ENCODE measurements at places on chromosomes 6 and 20.

- no peak for DNase-seq
Measured at GRCh38 chr6:108302386-108302785, 7.5 kb downstream of the AFG1L start.

GRCh38 chr6:31401403-31401802 lies 2.0 kb upstream of the MICA start:
- no peak for DNase-seq

DNA sequence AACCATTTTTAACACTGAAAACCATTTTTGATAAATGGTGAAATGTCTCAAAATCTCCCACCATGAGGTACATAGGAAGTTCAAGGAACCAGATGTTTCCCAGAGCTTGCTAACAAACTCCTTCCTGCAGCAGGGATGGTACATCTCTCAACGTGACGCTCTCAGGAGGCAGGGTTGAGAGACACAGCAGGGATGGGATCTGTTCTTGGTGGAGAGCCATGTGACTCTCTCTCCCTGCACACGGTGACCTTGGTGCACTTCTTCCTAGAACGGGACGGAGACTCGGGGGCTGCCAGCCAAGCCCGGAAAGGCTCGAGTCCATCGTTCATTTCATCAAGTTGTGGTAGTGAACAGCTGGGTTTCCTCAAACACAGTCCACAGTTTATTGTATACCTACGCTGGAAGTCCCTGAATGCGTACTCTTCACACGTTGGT lies 94.2 kb downstream of the FAM50B start:
- no peak for DNase-seq

DNA sequence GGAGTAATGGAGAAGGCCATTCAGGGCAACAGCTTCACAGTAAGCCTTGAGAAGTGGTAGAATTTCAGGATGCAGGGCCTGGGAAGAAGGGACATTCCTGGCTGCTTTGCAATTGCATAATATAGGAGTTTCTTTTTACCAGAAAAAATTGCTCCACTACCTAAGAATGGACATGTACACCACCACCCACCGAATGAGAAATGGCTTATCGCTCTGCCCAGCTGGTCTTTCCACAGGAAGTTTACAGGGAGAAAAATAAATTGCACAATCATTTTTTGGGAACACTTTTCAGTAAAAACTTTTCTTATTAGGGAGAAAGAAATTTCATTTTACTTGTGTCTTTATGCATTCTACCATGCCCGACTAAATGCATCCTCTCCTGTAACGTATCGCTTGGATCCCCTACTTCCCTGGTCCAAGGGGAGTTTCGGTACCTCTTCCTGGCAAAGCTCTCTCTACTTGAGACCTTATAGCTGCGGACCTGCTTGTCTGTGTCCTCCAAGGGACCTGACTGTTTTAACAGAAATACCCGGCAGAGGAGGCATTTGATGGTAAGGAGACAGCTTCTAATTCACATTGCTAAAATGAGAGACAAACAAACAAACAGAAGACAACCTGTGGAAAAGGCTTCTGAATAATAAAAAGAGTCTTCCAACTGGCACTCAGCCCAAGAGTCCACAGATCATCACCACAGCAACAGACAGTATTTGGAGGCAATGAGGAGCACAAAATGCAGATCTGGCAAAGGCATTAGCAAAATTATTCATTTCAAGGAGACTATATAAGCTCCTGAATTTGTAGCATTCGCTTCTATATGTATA lies 54.2 kb downstream of the MAP3K5 start:
- DNase-seq = no peak

DNA sequence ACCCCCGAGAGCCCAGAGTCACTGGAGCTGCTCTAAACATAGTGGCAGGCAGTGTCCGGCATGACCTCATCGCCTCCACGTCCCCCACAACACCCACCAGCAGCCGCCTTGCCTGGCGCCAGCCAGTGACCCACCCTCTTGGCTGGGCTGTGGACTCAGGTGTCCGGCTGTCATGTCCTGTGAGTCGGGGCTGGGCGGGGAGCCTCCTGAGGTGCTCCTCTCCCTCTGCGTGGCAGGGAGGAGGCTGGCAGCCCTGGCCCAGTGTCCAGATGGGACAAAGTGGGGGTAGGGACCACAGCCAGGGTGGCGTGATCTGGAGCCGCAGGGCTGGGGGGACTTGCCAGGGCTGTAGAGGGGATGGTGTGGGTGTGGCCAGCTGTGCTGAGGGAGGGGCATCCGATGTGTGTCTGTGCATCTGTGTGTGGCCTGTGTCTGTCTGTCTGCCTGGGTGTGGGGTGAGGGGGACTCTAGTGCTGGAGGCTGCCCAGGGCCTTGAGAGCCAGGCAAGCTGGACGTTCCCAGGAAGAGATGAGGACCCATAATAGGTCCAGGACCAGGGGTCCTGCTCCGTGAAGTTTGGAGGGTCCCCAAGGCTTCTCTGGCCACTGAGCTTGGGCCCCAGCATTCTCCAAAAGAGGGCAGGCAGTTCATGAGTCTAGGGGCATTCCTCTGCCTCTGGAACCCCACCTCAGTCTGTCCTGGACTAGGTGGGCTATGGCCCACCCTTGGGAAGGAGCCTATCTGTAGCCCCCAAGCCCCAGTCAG lies 2.3 kb upstream of the SOX18 start:
- DNase-seq = no peak

DNA sequence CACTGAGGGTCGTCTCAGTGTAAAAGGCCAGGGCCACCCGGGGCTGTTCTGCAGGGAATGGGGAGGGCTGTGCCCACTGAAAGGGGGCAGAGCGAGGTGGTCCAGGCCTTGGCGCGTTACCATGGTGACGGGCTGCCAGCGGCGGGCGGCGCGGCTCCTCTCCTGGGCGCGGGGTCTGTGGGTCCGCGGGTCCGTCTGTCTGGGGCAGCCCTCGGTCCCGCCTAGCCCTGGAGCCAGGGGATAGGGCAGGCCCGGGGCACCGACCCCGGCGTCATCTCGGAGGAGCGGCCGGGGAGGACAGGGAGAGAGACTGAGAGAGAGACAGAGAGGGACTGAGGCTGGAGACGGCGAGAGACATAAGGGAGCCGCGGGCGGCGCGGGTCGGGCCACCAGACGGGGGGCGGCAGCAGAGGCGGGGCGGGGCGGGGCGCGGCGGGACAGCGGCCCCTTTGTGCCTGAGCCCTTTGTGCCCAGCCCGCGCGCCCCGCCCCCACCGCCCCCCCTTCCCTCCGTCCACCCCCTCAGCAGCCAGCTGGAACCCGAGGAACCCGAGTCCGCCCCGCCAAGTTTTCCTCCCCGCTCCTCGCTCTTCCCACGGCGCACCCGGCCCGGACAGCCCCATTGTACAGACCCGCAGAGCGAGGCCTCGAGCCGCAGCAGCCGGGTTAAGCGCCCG lies at the start of gene KIAA1755:
TSS of gene KIAA1755 (minus strand) at position 358 of the 676 bp plus-strand sequence. CDS start at position 123, 235 bp downstream.
- no peak for DNase-seq

DNA sequence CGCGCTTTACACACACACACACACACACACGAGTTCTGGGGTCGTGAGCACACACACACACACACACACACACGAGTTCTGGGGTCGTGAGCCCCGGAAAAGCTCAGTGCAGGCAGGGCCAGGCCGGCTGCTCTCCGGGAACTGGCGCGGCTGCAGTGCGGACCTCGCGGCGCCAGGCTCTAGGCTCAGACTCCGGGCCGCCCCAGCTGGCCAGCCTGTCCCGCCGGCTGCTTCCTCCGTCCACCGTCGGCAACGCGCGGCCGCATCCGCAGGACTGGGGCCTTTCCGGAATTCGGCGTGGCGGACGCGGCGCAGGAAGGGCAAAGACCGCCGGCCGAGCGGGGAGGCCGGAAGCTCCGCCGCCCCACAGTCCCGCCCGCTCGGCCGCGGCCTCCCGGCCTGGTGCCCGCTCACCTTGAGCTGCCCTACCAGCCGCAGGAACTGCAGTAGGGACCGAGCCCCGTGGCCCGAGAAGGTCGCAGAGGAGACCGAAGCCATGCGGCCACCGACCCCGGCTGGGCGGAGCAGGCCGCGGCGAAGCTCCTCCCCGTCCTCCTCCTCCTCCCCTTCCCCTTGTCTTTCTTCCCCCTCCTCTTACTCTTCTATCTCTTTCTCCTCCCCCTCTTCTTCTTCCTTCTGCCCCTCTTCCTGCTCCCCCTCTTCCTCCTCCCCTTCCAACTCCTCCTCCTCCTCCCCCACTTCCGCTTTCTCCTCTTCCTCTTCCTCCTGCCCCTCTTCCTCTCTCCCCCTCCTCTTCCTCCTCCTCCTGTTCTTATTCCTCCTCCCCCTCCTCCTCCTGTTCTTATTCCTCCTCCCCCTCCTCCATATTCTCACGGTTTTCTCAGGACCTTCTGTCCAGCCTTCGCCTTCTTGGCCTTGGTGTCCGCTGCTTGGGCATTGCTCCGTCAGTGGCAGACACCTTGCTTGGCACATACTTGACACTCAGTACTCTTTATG lies at the start of gene HDDC2:
TSS of gene HDDC2 (minus strand) at position 533 of the 957 bp plus-strand sequence. CDS start at position 498, 35 bp downstream.
- peak; percentile 77 for DNase-seq

DNA sequence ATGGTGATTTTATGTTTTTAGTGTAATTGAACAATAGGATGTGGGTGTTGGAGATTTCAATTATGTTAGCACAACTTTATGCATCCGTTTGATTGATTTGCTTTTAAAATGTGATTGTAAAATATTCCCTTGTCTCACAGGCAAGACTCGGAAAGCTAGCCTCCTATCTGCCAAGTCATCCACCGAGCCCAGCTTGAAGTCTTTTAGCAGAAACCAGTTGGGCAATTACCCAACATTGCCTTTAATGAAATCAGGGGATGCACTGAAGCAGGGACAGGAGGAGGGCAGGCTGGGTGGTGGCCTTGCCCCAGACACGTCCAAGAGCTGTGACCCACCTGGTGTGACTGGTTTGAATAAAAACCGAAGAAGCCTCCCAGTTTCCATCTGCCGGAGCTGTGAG lies 200.9 kb downstream of the SASH1 start:
- DNase-seq = no peak

DNA sequence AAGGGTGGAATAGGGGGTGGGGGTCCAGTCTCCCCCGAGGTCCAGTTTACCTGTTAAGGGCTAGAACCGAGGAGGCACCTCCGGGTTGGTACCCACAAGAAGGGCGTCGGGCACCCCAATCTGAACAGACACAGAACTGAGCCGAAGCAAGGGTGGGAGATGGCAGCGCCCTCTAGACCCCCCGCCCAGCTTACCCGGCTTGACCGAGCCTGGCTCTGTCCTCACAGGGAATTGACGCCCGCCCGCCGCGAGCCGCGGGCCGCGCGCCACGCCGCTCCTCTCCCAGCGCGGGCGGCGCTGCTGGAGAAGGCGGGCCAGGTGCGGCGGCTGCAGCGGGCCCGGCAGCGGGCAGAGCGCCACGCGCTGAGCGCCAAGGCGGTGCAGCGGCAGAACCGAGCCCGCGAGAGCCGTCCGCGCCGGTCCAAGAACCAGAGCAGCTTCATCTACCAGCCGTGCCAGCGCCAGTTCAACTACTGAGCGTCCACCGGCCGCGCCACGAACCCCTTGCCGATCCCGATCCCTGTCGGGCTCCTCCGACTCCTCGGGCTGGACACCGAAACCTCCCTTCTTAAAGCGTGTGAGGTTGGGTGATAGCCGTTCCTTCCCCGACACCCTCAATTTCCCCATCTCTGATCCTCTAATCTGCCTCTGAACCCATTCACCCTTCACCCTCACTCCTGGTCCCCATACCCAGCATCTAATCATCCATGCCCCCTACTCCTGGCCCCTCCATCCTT lies 5.9 kb downstream of the TP53INP2 start:
- no peak for DNase-seq

GRCh38 chr6:160735523-160735922 lies 33.5 kb downstream of the PLG start:
- DNase-seq = no peak

- no peak for DNase-seq
Measured at GRCh38 chr6:2108700-2109306, 136.6 kb downstream of the GMDS start.

DNA sequence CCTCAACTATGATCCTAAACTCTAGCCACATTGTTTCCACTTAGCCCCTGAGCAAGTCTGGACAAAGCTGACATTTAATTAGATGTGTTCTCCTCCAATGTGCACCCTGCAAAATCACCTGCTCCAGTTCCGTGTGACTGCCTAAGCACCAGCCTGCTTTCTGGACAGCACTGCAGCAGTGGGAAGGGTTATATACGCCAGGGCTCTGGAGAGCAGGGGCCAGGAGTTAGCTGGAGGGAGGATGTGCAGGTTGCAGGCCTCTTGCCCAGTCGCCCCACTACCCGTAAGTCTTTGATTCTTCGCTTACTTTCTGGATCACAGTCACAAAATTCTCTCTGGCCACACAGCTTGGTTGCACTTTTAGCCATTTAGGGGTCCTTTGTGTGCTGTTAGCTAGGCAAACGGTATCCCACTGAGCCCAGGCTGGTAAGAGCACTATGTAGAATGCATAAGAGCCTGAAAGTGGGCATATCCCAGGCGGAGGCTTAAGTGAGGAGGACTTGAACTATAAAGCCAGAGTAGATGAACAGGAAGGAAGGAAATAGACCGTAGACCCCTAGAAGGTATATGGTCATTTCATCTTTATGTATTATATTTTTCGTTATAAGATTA lies 10.7 kb upstream of the PLEKHG1 start:
- no peak for DNase-seq

- DNase-seq = no peak
Measured at GRCh38 chr20:24612799-24613775, 143.7 kb downstream of the SYNDIG1 start.

DNA sequence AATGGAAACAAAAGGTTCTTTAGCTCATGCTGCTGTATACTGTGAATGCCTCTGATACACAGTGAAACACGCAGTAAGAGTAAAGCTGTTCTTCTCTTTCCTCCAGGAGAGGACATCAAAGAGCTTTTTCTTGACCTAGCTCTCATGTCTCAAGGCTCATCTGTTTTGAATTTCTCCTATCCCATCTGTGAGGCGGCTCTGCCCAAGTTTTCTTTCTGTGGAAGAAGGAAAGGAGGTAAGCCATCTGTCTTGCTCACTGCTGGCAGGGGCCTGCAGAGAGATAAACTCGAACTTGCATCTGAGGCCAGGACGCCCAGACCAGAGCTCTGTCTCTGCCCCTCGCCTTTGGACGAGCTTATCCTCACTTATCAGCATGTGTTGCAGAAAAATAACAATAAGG lies 37.7 kb downstream of the LY86 start:
- no peak for DNase-seq

- DNase-seq = no peak
Measured at GRCh38 chr6:169048865-169049205, 204.8 kb downstream of the THBS2 start.

DNA sequence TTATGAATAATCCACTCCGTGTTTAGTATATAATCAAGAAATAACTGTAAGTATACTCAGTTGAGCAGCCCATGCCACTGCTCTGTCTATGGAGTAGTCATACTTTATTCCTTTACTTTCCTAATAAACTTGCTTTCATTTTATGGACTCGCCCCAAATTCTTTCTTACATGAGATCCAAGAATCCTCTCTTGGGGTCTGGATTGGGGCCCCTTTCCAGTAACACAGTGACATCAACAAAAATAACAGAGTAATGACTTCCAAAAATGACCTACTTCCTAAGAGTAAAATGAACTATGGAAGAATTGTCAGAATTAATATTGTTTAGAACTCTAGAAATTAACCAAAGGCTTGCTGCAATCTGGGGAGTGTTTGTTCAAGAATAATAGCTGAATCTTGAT lies 8.8 kb downstream of the OR2H1 start:
- no peak for DNase-seq

- DNase-seq = no peak
Measured at GRCh38 chr20:14510341-14510740, 172.9 kb upstream of the FLRT3 start.

GRCh38 chr6:101986476-101986875 lies 593.0 kb downstream of the GRIK2 start:
- no peak for DNase-seq

- no peak for DNase-seq
Measured at GRCh38 chr6:12504325-12504966, 212.1 kb upstream of the PHACTR1 start.

All from activated CD8-positive, alpha-beta memory T cell treated with anti-CD3 and anti-CD28 coated beads, Interleukin-2, amount 50 U/mL, for 48 hours (primary cell).